ENCODE measurements at places on chromosomes 6 and 20.
A peak's percentile ranks its signal among the peaks of the same experiment; 100 is the strongest.

GRCh38 chr20:21101453-21101931, 4.7 kb downstream of the LINC00237 start:
- DNase-seq, result no peak

DNA sequence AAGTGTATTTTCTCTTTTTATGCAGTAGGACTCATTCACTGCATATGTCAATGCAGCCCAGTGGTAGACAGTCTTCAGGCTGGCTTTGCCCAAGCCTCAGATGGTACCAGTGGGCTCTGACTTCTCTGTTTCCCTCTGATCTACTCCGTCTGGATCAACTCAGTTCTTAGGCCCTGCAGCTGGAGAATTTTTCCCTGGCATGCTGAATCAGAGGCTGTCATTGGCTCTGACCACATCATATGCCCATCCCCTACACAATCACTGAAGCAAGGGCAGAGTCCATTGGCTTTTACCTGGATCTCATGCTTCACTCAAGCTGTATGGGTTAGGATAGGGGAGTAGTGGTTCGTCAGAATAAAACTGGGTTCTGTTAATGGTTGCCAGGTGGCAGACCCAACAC, 57.8 kb downstream of the KIZ start:
- DNase-seq, result no peak

DNA sequence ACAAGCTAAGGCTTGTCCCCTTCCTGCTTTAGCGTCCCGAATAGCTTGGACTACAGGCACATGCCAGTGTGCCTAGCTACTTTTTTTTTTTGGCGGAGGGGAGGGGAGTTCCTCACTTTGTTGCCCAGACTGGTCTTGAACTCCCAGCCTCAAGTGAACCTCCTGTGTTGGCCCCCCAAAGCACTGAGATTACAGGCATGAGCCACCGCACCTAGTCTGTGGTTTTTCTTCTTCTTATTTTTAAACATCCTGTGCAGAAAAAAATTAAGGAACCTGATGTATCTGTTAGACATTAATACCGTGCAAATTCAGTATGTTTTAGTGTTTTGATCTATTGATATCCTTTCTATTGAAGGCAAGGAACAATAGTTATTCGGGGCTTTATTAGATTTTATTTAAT, 25.7 kb downstream of the HIVEP1 start:
- DNase-seq, result no peak

GRCh38 chr6:63663147-63663955, 27.7 kb downstream of the PHF3 start:
- DNase-seq, result no peak

DNA sequence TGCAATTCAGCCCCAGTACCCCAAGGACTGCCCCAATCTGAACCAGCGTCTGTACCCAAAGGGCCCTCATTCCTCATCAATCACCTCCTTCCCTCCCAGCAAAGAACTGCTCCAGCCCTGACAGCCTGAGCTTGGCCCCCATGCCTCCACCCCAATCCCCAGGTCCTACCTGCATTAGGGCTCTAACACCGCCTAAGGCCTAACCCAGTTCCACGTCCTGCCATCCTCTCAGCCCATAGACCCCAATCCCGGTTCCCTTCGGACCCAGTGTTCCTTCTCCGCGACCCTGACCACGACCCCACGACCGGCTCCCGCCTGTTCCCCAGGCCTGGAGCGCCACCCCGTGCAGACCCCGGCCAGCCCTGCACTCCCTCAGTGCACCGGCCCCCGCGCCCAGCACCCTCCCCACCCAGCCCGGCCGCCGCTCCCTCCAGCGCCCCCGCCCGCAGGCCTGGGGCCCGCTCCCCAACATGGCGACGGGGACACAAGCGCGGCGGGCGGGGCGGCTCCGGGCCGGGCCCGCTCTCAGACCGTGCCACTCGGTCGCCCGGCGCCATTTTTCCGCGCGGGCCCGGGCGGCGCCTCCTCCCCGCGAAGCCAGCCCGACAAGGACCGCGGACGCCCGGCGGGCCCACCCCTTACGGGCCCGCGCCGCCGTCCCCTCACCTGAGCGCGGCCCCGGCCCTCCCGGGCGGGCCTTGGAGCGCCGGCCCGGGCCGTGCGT, 483 bp downstream of the NCOA6 start:
- DNase-seq, result peak; percentile 48

GRCh38 chr6:12182676-12183075, 107.5 kb upstream of the EDN1 start:
- no peak for DNase-seq

DNA sequence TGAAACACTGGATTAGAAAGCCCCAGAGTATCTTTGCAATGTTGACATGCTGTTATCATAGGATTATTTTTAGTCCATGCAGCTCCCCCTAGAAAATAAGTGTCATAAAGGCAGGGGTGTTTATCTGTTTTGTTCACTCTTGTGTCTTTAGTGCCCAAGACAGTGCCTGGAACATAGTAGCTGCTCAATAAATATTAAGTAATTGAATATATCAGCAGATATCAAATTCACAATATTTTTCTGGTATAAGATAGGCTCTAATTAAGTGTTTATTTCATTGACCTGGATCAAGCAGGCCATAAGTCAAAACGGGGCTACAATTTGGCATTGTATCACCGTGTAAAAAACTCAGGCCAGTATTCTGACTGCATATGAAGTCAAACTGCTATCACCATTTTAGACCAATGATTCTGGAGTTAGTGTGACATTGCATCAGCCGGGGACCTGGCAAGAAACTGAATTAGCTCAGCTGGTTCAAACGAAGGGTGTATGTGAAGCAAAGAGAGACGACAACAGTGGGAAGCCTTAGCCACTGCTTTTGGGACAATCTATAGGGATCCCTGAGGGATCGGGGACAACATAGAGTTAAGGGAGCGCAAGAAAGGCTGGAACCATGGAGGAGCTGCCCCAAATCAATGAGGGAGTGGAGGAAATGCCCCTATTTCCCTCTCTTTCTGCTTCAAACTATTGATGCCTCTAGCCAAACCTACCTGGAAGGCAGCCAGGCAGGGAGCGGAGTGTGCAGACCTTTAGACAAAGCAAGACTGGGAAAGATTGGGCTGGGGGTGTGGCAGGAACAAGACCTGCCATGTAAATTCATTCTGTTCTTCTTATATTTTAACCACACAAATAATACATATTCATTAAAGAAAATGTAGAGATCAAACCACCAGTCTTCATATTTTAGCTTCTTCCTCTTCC, 112.2 kb downstream of the PLEKHG1 start:
- no peak for DNase-seq

GRCh38 chr20:39631557-39631956, 669.4 kb downstream of the DHX35 start:
- DNase-seq, result no peak

- no peak for DNase-seq
Measured at GRCh38 chr20:61316346-61316745, 64.3 kb downstream of the CDH4 start.

GRCh38 chr6:113821445-113821844, 35.7 kb upstream of the MARCKS start:
- DNase-seq, result no peak

GRCh38 chr6:78500299-78501089, 366.9 kb upstream of the IRAK1BP1 start:
- DNase-seq, result no peak

GRCh38 chr20:48489046-48489463, 338.7 kb downstream of the PREX1 start:
- no peak for DNase-seq

DNA sequence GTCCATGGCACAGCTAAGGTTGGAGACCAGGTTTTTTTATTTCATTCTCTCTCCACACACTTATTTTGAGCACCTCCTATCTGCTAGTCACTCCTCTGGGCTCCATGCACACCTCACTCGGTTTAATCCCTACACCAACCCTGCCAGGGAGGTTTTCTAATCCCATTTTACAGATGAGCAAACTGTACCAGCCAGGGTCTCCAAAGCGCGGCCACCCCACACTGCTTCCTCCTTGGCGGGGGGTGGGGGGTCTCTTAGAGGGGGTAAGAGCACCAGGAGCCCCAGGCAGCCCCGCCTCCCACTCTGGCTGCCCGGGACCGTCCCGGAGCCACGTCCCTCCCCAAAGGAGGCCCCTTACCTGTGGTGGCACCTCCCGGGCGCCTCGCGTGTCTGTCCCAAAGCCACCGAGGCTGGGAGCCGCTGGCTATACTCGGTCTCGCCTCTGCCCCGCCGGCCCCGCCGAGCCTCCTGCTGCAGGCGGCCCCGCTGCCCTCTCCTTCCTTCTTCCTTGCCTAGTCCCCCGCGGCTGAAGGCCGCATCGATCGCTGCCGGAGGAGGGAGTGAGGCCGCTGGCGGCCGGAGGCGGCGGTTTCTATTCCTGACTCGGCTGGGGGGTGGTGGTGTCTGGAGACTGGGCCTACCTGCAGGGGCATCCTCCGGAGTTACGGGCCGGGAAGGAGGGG, at the start of gene KCNS1:
TSS of gene KCNS1 (minus strand) at position 565 of the 683 bp plus-strand sequence. CDS start 1,891 bp downstream, outside the sequence.
- no peak for DNase-seq

- no peak for DNase-seq
Measured at GRCh38 chr6:157099912-157100593, 223.3 kb downstream of the TMEM242 start.

DNA sequence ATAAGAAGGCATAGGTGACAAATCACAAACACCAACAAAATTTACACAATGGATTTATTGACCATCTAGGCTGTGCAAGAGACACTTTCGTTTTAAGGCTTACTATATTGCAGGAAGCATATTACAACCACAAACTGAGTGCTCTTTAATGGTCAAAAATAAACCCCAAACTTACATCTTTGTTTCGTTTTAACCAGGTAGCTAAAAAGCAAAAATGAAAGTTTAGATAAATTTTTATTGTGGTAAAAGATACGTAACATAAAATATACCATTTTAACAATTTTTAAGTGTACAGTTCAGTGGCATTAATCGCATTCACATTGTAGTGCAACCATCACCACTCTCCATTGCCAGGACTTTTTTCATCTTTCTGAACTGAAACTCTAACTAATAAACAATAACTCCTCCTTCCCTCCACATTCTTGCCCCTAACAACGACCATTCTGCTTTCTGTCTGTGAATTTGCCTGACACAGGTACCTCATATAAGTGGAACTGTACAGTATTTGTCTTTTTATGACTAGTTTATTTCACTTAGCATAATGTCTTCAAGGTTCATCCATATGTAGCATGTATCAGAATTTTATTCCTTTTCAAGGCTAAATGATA, 32.3 kb upstream of the DUSP22 start:
- DNase-seq, result no peak

- DNase-seq, result peak; percentile 95
Measured at GRCh38 chr20:21613512-21613911, 92.0 kb upstream of the PAX1 start.

DNA sequence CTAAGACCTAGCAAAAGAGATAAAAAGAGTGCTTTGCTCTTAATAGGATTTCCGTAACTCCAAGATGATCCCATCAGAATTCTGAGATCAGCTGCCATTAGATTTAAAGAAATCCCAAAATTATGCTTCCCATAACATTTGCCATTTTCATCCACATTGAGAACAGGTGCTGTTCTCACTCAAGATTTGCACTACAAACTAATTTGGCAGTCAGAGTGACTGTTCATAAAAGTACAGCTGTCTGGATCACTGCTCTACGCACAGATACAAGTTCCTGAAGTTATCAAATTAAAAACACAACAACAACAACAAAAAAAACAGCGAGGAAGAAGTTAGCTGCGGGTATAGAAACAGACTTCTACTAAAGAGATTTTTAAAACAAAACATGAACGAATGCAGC, 58.1 kb downstream of the ASCC3 start:
- no peak for DNase-seq

DNA sequence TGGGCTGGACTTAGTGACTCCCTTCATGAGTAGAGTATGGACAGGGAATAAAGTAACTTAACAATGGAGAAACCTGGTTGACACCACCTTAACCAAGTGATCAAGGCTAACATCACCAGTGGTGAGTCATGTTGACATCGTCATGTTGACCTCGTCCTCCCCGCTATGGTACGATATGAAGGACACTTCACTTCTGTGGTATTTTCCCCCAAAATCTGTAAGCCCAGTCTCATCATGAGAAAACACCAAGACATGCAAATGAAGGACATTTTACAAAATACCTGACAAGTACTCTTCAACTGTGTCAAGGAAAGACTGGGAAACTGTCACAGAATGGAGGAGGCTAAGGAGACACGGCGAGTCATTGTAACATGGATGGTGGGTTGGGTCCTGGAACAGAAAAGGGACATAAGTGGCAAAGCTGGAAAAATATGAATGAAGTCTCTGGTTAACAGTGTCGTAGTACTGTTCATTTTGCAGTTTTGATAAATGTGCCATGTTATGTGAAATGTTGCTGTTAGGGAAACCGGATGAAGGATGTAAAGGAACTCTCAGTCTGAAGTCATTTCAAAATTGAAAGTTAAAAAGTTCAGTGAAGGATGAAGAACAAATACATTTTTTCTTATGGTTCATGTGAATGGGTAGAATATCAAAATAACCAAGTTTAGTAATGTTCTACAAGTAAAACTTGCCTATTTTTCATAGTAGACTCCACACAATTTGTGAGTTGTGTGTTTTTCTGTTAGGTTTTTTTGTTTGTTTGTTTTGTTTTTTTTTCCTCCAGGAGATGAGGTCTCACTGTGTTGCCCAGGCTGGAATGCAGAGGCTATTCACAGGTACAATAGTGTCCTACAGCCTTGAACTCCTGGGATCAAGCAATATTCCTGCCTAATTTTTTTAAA, 247.5 kb downstream of the TMEM242 start:
- no peak for DNase-seq

GRCh38 chr6:22042706-22043105, 254.1 kb downstream of the PRL start:
- no peak for DNase-seq

- DNase-seq, result no peak
Measured at GRCh38 chr20:8152183-8152582, 20.1 kb downstream of the PLCB1 start.

GRCh38 chr6:130773860-130774259, 53.3 kb upstream of the SMLR1 start:
- no peak for DNase-seq

DNA sequence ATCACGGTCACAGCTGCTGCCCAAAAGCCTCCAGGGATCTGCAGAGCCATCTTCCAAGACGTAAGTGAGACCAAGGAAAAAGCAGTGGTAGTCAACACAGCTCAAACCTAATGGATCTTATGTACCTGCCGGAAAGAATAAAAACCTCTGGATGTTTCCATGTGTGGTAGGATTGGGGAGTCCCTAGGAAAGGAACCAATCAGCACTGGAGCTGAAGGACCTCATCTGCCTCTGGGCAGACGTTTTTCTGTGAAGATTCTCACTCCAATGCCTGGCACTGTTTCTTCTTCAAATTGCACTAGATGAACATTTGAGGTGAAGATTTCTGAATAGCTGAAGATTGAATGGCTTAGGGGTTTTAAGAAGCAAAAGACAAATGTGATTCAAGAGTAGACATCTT, at the start of gene HLA-DQB2:
TSS of gene HLA-DQB2 (minus strand) at position 112 of the 400 bp plus-strand sequence. CDS start at position 50, 62 bp downstream.
- no peak for DNase-seq

DNA sequence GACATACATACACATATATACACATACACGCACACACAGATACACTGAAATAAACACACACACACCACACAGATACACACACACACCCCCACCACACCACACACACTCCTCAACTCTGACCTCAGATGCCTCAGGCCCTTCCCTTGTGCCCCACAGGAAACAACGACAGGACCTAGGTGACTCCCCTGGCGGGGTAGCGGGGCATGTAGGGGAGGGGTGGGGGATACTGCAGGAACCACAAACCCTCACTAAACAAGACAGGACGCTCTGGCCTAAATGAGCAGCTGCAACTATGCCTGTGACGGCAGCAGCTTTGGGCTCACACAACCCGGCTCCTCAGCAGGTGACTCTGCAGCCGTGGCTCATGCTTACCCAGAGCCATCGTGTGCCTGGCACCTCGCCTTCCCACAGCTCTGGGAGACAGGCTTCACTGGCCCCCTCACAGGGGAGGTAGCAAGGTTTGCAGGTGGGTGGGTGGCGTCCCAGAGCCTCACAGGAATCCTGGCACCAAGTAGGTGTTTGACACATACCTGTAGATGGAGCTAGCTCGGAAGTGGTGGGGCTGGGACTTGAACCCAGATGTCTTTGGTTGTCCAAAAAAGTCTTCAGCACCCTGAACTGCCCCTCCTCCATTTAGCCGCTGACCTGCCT, 100.8 kb downstream of the GRM4 start:
- no peak for DNase-seq
